ENCODE measurements at places on chromosomes 13 and 19. TPM values are rescaled to one million over a fixed set of nuclear protein-coding genes. Genes with fewer than 3 reads are reported as not detected.
A peak's percentile ranks its signal among the peaks of the same experiment; 100 is the strongest.

DNA sequence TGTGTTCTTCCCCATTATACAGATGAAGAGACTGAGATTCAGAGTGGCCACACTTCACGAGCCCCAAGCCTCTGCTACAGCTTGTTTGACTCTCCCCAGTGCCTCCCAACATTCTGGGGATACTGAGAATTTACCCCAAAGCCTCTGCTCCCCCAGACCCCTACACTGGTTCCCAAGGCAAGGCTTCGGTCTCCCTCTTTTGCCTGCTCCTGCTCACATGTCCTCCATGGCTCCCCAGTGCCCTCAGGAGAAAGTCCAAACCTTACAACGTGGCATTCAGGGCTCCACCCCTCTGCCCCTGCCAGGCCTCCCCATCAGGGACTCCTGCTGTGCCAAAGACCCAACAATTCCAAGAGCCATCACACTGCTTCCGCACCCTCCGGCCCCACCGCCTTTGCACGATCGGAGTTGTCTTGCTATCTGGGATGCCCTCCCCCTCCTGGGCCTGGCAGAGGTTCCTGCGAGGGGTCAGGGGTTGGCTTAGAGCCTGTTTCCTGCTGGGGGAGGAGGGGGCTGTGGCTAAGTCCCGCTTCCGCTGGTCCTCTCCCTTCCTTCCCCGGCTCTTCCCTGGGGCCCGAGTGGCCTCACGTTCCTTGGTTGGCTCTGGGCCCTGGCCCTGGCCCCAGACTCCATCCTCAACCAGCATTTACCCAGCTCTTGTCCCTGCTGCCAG is 15.4 kb downstream of the GTPBP3 start:
- DNase-seq, result no peak

DNA sequence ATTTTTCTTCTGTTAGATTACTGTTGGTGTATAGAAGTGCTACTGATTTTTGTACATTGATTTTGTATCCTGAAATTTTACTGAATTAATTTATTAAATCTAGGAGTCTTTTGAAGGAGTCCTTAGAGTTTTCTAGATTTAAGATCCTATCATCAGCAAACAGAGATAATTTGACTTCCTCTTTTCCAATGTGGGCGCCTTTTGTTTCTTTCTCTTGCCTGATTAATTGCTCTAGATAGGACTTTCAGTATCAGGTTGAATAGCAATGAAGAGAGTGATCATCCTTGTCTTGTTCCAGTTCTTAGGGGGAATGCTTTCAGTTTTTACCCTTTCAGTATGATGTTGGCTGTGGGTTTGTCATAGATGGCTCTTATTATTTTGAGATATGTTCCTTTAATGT is 5.6 kb upstream of the CD33 start:
- no peak for DNase-seq

DNA sequence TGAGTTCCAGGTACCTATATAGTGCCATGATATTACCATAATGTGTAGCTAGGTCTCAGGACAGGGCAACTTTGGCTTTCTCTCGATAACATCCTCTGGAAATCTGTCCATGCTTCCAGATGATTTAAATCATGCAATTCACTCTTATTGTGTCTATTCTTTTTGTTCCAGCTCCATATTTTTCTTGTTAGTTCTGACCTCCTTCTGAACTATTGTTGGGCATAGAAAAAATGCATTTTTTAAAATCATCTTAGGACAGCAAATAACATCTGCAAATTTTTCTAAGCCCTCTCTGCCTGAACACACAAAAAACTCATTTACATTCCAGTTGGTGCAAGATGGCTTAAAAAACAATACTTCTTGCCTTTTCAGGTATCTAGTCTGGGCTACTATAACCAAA is 1561.0 kb upstream of the MIR17HG start:
- no peak for DNase-seq

- DNase-seq, result peak; percentile 55
Measured at GRCh38 chr19:30070968-30071632, 129.1 kb downstream of the URI1 start.

- DNase-seq, result no peak
Measured at GRCh38 chr13:26017196-26017921, 34.5 kb downstream of the SHISA2 start.

DNA sequence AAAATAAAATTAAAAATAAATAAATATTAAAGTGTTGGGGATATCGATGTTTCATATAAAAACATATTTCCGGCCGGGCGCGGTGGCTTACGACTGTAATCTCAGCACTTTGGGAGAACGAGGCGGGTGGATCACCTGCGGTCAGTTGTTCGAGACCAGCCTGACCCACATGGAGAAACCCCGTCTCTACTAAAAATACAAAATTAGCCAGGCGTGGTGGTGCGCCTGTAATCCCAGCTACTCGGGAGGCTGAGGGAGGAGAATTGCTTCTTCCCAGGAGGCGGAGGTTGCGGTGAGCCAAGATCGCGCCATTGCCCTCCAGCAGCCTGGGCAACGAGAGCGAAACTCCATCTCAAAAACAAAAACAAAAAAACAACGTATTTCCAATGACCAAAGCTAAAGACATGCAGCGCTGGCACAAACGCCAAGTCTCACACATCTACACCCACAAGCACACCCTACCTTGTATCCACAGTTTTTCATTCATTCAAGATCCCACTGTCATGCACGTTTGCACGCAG is 907 bp downstream of the ZNF569 start:
- no peak for DNase-seq

DNA sequence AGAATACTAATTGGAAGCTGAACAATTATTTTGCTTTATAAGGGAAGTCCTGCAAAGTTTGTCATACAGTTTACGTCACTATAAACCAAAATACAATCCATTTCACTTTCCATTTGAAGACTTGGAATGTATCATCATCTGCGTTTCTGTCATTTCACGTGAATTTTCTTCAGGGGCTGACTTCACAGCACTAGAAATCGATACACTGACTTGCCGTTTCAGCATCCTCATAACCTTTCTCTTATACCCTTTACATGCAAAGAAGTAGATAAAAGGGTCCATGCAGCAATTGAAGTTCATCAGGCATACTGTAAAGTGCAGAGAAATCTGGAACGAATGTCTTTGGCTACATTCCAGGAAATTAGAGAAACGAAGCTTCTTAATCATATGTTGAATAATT is 12.2 kb downstream of the GPR183 start:
- no peak for DNase-seq

TLE6 gene
- total RNA-seq, result 1.3 TPM

ZNF253 gene
- total RNA-seq, result 9.2 TPM

TGDS gene
- 3.7 TPM for total RNA-seq

ZNF98 gene
- total RNA-seq, result 0.69 TPM

MAP3K10 gene
- 17.1 TPM for total RNA-seq

Data from left ventricle myocardium inferior (tissue), 1 donor.